Islet precursor cell (in vitro differentiated cells): ENCODE measurements at places on chromosomes 11 and 22.

GRCh38 chr11:132050049-132050448 is 679.6 kb downstream of the NTM start:
- no peak for DNase-seq

DNA sequence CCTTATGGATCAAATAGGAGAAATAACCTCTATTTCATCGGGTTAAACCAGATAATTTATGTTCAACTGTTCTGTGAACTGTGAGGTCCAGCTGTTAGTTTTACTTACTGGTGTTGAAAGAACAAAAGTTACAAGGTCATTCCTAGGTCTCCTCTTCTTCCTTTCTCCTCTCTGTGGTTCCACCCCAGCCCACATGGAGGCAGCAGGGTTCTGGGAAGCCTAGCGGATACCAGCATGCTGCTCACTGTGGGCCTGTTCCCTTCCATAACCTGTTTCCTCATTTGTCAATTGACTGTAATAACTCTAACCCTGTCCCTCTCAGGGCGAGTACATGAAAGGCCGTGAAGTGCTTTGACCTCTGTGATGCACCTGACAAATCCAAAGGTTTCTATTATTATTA is 27.8 kb downstream of the RELT start:
- DNase-seq, result peak; percentile 87

GRCh38 chr11:2563213-2564007 is 118.6 kb downstream of the KCNQ1 start:
- DNase-seq, result no peak

- DNase-seq, result no peak
Observed at GRCh38 chr11:73869332-73869949, 7.2 kb downstream of the COA4 start.

- DNase-seq, result no peak
Observed at GRCh38 chr11:11251394-11251970, 101.6 kb downstream of the CSNK2A3 start.

GRCh38 chr22:46040471-46041465 is 63.8 kb upstream of the WNT7B start:
- DNase-seq, result peak; percentile 49

DNA sequence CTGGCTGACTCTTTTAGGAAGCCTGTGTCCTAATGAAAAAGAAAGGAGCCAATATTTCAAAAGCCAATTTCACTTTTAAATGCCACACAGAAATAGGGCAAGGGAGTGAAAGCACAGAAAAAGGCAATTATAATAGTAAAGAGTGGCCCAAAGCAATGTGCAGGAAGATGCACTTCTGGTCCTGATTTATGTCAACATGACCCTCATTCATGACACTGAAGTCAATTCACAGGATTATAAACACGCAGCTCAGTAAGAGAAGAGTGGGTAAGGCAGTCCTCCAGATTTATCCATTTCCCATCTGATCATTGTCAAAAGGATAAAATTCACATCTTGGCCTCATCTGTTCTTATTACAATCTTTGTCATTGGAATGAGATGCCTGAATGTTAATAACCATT is 1049.7 kb upstream of the RAG2 start:
- no peak for DNase-seq

DNA sequence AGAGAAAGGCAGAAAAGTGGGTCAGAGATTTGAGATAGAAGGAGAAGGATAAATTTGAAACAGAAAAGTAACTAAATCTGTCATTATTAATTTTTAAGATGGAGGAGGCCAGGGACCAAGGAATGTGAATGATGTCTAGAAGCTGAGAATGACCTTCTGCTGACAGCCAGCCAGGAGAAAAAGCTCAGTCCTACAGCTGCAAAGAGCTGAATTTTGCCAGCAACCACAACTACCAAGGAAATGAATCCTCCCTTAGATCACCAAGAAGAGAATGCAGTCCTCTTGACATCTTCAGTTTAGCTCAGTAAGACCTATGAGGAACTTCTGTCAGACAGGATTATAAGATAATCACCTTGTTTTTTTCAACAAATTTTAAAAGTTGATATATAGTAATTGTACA is 538.2 kb downstream of the LRRC4C start:
- DNase-seq, result no peak

DNA sequence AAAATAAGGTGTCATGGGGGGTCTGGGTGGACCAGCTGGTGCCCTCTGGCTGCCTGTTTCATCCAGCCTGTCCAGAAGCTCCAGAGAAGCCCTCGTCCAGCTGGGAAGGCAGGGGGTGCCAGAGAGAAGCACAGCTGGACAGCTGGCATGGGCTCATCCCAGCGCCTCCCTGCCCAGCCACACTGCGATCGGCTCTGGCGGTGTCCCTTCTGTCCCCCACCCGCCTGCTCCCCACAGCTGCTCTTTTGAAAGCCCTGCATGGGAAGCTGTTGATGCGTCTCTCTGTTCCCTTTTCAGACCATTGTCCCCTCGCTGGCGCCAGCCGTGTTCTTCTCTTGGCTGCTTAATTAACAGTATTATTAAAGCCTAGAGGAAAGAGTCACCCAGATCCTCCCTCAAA is 86.5 kb downstream of the MN1 start:
- no peak for DNase-seq

- DNase-seq, result peak; percentile 77
Observed at GRCh38 chr11:26621132-26621531, 49.1 kb upstream of the MUC15 start.

DNA sequence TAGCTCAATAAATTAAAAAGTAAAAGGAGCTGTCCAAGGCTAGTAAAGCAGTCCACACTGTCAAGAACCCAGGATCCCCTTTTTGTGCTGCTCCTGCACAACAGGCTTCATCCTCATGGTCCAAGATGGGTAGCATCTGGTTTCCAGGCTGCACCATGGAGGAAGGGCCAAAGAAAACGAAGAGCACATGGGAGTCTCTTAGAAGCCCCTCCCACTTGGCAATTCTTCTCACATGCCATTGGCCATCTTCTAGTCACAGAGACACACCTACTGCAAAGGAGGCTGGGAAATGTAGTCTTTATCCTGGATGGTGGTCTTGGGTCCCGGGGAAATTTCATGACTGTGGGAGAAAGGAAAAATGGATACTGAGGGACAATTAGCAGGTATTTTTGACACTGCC is 37.8 kb downstream of the PRR5L start:
- no peak for DNase-seq

DNA sequence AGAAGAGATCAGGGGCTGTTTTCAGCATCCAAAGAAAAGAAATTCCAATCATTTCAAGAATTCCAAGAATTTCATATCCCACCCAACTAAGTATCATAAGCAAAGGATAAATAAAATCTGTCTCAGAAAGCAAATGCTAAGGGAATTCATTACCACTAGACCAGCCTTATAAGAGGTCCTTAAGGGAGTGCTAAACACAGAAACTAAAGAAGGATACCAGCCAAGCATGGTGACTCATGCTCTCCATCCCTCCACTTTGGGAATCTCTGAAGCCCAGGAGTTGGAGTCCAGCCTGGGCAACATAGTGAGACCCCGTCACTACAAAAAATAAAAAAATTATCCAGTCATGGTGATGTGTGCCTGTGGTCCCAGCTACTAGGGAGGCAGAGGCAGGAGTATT is 17.8 kb downstream of the FADD start:
- DNase-seq, result no peak

DNA sequence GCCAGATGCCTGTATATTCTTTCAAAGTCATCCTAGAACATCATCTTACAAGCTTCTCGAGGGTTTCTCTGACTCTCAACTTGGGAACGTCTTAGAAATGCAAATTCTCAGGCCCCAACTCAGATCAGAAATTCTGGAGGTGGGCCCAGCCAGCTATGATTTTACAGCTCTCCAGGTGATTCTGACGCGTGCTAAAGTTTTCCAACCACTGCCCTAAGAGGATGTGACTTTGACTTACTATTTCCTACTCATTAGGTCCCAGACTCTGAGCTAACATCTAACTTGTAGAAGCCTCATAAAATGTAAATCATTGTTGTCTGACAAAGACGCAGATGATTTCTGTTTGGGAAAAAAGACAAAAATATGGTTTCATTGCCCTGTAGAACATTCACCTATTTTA is 61.1 kb downstream of the IRAG1 start:
- DNase-seq, result peak; percentile 12

GRCh38 chr11:57325735-57326048 is 940 bp upstream of the TNKS1BP1 start:
- no peak for DNase-seq

DNA sequence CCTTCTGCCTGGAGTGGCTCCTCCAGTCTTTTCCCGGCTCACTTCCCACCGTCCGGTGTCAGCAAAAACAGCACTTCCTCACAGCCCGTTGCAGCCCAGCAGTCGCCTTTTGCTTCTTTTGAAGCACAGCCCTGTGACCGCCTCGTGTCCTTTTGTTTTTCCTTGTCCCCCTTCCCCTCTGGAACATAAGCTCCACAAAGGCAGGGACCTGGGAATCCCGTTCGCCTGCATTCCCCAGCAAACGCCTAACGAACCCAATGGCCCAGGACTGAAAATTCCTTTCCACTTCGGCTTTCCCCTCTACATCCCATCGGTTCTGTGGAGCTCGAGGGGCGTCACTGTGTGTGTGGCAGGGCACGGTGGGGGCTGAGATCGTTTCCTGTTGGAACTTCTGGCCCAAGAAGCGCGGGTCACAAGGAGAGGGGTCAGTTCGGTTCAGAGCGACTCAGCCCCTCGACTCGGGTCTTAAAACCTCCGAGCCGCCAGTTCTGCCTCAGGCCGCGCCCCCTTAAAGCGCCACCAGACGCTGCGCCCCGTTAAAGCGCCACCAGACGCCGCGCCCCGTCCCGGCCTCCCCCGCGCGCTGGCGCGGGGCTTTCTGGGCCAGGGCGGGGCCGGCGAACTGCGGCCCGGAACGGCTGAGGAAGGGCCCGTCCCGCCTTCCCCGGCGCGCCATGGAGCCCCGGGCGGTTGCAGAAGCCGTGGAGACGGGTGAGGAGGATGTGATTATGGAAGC is 841 bp downstream of the RIC8A start:
- DNase-seq, result peak; percentile 78

DNA sequence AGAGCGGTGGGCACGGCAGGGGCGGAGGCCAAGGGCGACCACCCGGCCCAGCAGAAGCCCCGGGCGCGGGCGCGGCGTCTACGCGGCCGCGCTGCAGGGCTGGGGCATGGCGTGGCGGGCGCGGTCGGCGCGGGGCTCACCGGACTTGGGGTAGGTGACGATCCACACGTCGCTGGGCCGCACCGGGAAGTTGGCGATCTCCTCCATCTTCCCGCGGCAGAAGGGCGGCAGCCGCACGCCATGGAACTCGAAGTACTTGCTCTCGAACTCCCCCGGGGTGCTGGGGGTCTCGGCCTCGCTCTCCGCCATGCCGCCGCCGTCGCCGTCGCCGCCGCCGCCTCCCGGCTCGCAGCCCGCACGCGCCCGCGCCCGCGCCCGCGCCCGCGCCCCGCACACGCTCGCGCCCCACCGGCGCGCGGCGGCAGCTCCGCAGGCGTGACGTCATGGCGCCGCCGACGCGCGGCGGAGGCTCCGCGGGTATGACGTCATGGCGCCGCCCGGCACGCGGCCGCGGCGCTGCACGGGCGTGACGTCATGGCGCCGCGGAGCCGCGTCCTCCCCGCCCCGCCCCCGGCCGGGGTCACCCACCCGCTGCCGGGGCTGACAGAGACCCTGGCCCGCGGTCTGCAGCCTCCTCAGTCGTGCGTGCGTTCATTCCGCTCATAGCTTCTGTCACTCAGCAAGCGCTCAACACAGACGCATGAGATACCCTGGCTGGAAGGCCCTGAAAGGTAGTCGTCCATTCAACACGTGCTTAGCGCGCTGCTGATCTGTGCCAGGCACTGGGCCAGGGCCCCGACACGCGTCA is at the start of gene SULT4A1:
TSS of gene SULT4A1 (minus strand) at position 440 of the 808 bp plus-strand sequence. CDS start at position 309, 131 bp downstream.
- DNase-seq, result no peak

- DNase-seq, result no peak
Observed at GRCh38 chr11:38510041-38510440, 1912.0 kb upstream of the RAG2 start.

DNA sequence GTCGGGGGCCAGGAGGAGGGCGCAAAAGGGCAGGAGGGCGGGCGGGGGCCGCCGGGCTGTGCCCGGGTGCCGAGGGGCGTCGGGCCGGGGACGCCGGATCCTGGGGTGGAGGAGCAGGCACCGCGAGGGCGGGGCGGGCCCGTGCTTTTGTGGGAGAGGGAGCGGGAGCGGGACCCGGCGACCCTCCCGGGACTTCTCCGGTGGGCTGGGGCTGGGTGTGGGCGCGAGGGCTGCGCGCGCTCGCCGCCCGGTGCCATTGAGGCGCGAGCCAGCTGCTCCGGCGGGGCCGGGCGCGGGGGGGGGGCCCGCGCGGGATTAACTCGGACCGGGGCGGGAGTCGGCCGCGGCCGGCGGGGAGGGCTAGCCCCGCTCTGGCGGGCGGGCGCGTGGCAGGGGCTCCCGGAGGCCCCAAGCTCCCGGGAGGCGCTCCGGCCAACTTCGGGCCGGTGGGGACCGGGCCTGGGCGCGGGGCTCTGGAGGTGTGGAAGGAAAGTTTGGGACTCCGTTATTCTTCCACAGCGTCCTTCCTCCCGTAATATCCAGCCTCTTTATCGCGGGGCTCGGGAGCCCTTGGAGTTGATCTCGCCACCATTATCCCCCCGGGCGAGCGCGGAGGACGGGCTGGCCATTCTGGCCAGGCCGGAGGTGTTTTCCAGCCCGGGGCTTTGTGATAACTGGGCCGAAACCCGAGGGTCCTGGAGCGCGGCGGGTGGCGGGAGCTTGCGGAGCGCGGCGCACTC is 936 bp downstream of the CECR2 start:
- peak; percentile 58 for DNase-seq

- no peak for DNase-seq
Observed at GRCh38 chr22:23530106-23530505, 50.0 kb downstream of the IGLL1 start.

- DNase-seq, result peak; percentile 48
Observed at GRCh38 chr22:36938028-36938425, 24.6 kb downstream of the CSF2RB start.

GRCh38 chr11:36019005-36019596 is 75.2 kb downstream of the LDLRAD3 start:
- DNase-seq, result no peak

DNA sequence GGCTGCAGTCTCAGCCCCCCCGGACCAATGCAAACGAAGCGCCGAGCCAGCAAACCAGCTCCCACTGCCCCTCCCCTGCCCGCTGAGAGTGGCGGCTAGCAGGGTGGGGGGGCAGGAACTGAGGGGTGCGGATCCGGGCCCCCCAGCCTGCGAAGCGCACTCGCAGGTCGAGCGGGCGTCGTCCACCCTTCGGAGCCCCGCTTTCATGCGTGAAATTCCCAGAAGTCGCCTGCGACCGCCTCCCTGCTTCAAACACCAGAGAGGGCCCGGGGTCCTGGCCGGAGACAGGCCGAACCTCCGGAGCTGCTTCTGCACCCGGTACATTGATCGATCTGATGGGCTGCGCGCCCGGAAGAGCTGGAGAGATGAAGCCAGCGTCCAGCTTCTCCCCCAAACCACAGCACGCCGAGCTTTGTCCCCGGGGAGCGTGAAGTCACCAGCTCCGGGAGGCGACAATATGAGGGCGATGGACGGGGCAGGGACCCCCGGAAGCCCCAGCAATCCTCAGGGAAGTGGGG is 646 bp upstream of the PATZ1 start:
- no peak for DNase-seq

DNA sequence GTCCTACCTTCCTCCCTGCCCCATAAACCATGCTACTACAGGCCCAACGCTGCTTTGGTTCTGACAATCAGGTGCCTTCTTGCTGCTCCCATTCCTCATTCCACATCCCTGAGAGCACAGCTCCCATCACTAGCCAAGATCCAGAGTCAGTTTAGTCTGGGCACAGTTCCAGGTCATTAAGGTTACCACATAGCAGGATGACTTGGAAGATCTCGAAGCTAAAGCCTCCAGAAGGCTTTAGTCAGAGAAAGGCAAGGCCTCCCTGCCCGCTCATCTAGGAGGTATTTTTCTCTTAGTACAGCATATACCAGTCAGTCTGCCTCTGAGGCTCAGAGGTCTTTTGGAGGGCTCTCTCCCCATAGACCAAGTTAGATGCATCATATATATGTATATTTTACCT is 30.3 kb downstream of the TRIM66 start:
- DNase-seq, result no peak

- no peak for DNase-seq
Observed at GRCh38 chr11:130118636-130119387, 40.8 kb upstream of the ST14 start.
